Progenitor cell of endocrine pancreas (in vitro differentiated cells): ENCODE measurements at places on chromosomes 5 and 9. TPM values are rescaled to one million over a fixed set of nuclear protein-coding genes. Genes with fewer than 3 reads are reported as not detected.
A peak's percentile ranks its signal among the peaks of the same experiment; 100 is the strongest.

Gene GDNF
- 0.47 and 0.57 TPM in 2 replicates for total RNA-seq

Gene SPAAR
- not detected in 2 replicates for total RNA-seq

Gene SLC6A3
- total RNA-seq = not detected in 2 replicates

Gene PTGDS
- not detected in 2 replicates for total RNA-seq

Gene SPATA31A5
- not detected in 2 replicates for total RNA-seq

Gene S1PR3
- total RNA-seq = 1.6 and 1.7 TPM in 2 replicates

Gene ANKS6
- total RNA-seq = 39.7 TPM in 2 replicates

Gene RAD50
- total RNA-seq = 50.2 and 52.4 TPM in 2 replicates

Gene EGR1
- total RNA-seq = 49.5 and 56.2 TPM in 2 replicates

Gene PCDHGA2
- 0.72 and 1.1 TPM in 2 replicates for total RNA-seq

Gene ENTPD2
- 0.19 and 0.51 TPM in 2 replicates for total RNA-seq

Gene KLF4
- 8.0 and 9.2 TPM in 2 replicates for total RNA-seq

Gene CORO2A
- total RNA-seq = 6.0 and 7.0 TPM in 2 replicates

GRCh38 chr5:149310947-149311658 is 34.2 kb upstream of the GRPEL2 start:
- no peak for DNase-seq

DNA sequence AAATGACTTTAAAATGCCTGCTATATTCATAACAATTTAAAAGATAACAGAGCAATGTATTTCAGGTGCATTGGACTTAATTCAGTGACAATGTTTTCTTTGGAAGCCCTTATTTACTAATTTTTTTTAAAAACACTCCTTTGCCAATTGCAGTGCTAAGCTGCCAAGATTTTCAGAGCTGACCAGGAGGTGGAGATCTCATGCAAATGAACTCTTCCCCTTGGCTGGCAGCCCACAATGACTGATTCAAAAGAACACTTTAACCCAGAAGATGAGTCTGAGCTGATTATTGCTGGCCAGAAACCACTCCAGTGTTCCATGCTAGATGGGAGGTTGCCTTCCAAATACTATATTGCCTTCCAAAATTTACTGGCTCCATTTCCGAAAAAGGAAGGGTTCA is 128.3 kb upstream of the CCNH start:
- DNase-seq = no peak

DNA sequence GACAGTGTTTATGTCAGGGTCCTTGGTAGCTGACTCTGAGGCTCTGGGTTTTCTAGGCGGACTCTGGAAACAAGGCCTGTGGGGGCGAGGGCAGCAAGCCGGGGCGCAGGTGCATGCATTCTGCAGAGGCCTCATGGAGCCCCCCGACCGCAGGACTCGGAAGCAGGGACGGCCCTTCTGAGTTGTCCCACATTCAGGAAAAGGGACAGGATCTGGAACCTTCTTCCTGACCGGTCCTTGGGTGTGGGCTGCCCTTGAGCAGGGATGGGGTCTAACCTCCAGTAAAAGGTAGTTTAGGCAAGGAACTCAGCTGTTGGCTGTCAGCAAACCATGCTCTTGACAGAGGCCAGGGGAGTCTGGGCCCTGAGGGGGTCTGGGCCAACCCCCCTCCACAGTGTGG is 7.4 kb upstream of the COL5A1 start:
- DNase-seq = no peak

DNA sequence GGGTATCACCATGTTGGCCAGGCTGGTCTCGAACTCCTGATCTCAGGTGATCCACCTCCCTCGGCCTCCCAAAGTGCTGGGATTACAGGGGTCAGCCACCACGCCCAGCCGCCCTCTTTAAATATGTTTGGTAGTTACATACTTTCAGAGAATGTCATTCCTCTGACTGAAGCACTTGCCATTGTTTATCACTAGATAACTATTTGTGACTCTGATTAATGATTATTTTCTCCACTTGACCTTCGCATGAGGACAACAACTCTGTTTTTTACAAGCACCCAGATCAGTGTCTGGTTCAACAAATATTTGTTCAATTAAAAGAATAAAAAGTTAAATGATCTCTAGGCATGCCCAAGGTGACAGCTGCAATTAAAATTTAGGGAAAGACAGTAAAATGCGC is 56.2 kb downstream of the CLINT1 start:
- no peak for DNase-seq

DNA sequence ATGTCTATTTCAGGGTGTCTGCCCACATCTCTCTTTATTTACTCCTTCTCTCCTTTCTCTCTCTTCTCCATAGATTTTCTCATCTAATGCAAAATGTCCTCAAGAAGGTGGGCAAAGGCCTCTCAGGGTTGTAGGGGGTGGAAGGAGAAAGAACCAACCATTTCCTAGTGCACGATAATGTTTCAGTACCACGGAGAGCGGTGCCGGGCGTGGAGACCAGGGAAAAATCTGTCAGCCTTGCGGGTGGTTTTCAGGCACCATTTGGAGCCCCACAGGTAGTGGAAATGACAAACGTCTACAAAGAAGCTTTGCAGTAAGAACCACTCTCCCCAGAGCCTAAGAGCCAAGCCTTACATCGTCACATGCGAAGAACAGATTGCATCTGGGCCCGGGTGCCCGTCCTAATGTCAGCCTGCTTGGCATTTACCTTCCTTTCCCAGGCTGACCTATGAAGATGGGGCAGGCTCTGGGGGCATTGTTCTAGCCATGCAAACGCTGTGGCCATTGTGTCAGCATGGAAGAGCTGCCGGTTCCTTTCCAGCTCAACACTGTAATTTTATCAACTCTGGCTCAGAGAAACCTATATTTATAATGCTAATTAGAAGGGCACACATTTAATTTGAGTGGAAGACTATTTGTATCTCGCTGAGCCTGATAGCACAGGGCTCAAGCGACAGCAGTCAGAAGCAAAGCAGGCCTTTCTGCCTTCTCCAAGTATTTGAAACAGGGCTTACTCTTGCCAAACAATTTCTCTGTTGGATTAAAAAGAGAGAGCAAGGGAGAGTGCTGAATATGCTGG is 430.1 kb upstream of the WWC1 start:
- peak; percentile 48 for DNase-seq

GRCh38 chr9:14309403-14309802 is 4.5 kb downstream of the NFIB start:
- DNase-seq = no peak

DNA sequence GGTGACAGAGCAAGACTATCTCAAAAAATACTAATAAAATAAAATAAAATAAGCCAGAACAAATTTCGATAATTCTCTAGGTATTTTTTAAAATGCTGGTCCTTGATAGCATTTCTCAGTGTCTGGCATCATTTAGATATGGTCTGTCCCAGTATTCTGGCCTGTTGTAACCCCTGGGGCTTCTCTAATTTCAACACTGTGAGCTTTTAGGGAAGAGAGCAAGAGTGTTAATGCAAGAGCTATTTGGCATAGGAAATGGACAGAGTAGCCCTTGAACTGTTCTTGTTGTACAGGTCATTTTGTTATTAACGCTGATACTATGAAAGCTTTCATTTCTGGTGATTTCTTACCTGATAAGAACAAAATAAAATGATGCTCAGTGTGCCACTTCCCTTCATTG is 112.2 kb upstream of the ZNF608 start:
- no peak for DNase-seq

DNA sequence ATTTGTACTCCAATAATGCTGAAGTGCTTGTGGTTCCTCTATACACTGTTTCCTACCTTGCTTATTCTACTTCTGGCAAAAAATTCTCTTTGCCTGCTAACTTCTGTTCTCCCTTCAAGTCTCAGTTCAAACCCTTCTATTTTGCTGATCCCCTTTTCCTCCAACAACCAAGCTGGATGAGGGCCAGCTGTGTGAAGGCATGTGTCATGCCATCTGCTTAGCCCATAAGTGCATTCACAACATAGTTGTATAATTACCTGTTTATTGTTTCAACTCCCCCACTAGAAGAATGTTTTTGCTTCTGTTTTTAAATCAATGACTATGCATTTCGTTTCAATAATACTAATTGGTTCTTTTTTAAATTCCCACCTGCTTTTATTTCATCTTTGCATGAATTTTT is 1951.4 kb upstream of the WWC1 start:
- no peak for DNase-seq

DNA sequence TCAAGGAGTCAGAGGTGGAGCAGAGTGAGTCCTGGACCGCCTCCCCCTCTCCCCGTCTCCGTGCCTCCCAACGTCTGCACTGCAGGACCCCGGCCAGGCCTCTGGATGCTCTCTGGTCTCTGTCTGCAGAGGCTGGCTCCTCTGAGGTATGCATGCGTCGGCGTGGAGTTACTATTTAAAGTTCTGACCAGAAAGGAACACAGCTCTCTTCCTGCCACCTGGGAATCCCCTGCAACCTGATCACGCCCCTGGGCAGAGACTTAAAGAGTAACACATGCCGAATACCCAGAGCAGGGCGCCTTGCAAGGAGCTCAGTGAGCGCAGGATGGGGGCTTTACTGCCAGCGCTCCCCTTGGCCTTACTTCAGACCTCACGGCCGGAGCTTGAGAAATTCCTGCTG is 16.0 kb downstream of the ANXA6 start:
- DNase-seq = no peak

DNA sequence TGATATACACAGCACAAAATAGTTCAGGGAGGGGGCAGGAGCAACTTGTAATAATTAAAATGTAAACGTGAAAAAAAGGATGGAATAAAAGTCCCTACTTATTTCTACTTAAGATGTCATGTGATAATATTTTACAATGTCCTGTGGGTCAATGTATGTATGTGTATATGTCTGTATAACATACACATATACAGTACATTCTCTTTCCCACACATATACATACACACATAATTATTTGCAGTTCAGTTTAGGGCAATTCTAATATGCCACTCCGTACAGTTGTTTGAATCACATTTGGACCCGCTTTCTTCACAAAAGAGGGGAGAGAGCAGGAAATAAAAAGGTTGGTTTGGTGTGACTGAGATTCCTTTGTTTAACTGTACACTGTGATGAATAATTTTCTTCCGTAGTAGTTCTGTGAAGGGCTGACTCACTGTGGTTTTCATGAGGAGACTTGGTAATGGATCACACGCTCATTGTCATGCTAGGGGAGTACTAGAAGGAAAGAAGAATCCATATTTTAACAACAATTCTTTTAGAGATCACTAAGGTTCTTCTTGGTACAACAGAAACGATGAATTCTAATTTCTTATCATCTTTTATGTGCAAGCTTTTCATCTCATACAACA is 26.2 kb upstream of the ACOT12 start:
- DNase-seq = no peak

GRCh38 chr9:127844821-127845359 is 9.6 kb downstream of the ENG start:
- no peak for DNase-seq

GRCh38 chr9:119639287-119639955 is 270.2 kb upstream of the BRINP1 start:
- DNase-seq = no peak

GRCh38 chr5:154714266-154714986 is 40.8 kb upstream of the LARP1 start:
- DNase-seq = no peak

- no peak for DNase-seq
Measured at GRCh38 chr9:81724242-81724889, 35.0 kb upstream of the TLE1 start.

DNA sequence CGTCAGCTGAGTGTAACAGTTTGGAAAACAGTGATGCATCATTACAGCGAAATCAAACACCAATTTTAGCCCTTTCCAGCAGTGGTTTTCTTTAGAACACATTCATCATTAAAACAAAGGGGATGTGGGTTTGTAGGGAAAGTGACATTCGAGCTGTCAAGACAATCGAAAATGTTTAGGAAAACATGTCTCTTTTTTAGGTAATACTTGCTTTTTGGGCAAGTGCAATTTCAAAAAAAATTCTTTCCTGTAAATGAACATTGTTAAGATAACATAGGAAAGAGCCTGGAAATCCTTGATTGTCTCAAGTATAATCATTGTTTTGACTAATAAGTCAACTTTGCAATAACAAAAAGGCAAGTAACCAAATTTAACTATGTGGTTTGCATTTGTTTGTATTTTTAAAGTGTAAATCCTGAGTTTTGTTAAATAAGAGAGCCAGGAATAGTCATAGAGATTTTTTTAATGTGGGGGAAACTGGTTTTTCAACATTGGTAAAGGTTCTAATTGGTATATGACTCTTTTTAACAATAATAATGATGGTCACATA is 182.5 kb downstream of the TTLL11 start:
- no peak for DNase-seq

DNA sequence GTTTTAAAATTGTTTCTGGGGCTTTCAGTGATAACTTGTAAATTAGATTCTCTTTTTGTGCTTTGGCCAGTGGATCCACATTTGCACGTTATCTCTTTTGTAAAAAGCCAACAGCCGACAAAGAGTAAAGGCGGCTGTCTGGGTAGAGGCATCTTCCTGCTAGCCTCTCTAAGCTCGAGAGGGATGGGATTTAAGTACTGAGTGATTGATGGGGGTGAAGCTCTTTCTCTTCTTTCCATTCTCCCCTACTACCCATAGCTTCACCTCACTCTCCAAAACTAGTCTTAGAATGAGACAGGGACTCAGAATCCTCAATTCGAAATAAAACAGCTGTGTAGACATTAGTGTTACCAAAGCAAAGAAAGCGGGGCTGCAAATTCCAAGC is 3.4 kb downstream of the PBX3 start:
- DNase-seq = no peak

- DNase-seq = no peak
Measured at GRCh38 chr9:2742214-2742613, 24.9 kb downstream of the KCNV2 start.

DNA sequence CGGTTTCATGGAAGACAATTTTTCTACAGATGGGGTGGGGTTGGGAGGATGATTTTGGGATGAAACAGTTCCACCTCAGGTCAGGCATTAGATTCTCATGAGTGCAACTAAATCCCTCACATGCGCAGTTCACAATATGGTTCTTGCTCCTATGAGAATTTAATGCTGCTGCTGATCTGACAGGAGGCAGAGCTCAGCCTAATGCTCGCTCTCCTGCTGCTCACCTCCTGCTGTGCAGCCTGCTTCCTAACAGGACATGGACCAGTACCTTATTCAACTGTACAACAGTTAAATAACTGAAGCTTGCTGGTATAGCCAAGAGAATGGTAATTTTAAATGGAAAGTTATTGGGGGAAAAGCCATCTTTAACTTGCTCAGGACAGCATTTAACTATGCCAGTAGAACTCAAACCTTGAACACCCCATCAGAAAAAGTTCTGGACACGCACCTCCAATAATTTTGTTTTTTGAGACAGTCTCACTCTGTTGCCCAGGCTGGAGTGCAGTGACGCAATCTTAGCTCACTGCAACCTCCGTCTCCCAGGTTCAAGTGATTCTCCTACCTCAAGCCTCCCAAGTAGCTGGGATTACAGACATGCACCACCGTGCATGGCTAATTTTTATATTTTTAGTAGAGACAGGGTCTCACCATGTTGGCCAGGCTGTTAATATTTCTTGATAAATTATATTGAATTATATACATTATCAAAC is 27.7 kb downstream of the HMGCR start:
- no peak for DNase-seq

DNA sequence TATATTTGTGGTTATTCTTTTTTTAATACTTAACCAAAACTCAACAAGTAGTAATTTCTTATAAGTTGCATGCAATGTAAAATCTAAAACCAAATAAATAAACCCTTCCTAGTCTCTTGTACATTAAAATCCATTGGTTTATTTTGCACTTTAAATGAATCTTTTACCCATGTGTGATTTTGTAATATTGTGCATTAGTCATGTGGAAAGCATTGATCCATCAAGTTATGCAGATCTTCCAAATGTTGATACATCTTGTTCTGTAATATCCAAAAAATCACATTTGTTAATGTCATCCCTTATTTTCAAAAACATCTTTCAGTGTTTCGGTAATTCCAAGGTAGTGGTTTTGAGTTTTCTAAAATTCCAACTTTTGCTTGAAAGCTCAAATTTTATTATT is 63.3 kb downstream of the CWC27 start:
- no peak for DNase-seq

GRCh38 chr5:58787987-58788386 is 205.1 kb downstream of the RAB3C start:
- DNase-seq = no peak
